ENCODE measurements at places on chromosomes 5 and 9. TPM values are rescaled to one million over a fixed set of nuclear protein-coding genes. Genes with fewer than 3 reads are reported as not detected.

- DNase-seq = no peak
- H3K36me3 ChIP-seq = peaks cover 26% of the 10 kb centered on the region
- 0 out of 2 replicates have a peak, but pooled peaks cover 3% of the 10 kb centered on the region for H3K4me1 ChIP-seq
- H3K27ac ChIP-seq = no peak overlapping the region
- no peak overlapping the region for H3K4me3 ChIP-seq
- H3K27me3 ChIP-seq = 0 out of 2 replicates have a peak, but pooled peaks cover 6% of the 10 kb centered on the region
These were observed 3.1 kb downstream of the TMED9 start for GRCh38 chr5:177595026-177595585.

DNA sequence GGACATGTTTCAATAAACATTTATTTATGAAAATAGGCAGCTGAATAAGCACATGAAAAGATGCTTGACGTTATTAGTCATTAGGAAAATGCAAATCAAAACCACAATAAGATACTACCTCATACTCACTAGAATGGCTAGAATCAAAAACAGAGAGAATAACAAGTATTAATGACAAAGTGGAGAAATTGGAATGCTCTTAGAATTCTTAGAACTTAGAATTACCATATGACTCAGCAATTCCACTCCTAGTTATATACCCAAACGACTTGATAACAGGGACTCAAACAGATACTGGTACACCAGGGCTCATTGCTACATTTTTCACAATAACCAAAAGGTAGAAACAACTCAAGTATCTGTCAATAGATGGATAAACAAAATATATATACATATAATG is 15.1 kb upstream of the TRIM36 start:
- H3K4me3 ChIP-seq = no peak overlapping the region
- H3K4me1 ChIP-seq = no peaks in the 10 kb centered on the region
- DNase-seq = no peak

DNA sequence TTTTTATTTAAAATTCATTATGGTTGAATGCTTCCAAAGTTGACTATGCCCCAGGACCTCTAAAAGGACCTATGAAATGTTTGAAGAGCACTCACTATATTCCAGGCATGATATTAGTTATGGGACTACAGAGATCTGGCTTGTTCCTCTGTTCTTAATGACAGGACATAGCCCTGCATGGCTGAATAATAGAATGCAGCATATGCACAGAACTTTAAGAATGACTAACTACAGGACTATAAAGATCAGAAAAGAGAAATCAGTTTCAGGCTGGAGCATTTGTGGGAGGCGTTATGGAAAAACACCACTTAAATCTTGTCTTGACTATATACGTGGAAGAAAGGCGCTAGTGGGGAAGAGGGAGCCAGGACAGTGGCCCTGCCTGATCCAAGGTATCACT is 239.2 kb downstream of the DOCK8 start:
- no peak overlapping the region for H3K27ac ChIP-seq
- DNase-seq = no peak
- peaks cover 11% of the 10 kb centered on the region for H3K4me1 ChIP-seq
- no peak overlapping the region for H3K4me3 ChIP-seq

GRCh38 chr9:111945216-111945615 is 48.6 kb downstream of the UGCG start:
- no peaks in the 10 kb centered on the region for H3K27me3 ChIP-seq
- no peak overlapping the region for H3K4me3 ChIP-seq
- no peak for DNase-seq
- no peak overlapping the region for H3K27ac ChIP-seq

- no peaks in the 10 kb centered on the region for H3K27me3 ChIP-seq
- H3K36me3 ChIP-seq = no peaks in the 10 kb centered on the region
- no peak for DNase-seq
- no peak overlapping the region for H3K4me3 ChIP-seq
These were observed 800.8 kb upstream of the TYRP1 start for GRCh38 chr9:11892401-11892800.

DNA sequence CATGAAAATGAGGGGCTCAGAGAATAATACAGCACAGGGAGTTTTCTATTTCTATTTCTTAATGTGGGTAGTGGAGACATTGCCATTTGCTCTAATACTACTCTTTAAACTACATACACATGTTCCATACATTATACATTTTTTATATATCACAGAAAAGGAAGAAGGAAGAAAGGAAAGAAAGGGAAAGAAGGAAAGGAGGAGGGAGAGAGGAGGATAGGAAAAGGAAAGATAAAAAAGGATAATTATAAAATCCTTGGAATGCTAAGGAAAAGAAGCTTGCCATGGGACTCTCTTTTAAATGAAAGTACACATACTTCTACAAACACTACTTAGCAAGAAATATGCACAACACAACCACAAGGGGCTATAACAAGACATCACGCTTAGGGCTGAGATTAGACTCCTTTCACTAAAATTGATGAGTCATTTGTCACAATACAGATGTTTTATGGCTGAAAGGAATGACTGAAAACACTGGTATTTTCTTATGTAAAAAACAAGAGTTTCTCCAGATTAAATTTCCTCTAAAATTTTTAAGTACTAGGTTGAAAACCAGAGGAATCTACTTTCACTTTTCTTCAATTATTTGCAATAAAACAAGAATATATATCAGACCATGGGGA is 219.8 kb downstream of the ARL15 start:
- no peaks in the 10 kb centered on the region for H3K27me3 ChIP-seq
- no peaks in the 10 kb centered on the region for H3K36me3 ChIP-seq
- DNase-seq = peak; percentile 15
- no peak overlapping the region for H3K4me3 ChIP-seq

- H3K4me1 ChIP-seq = no peaks in the 10 kb centered on the region
- no peaks in the 10 kb centered on the region for H3K36me3 ChIP-seq
- H3K4me3 ChIP-seq = no peak overlapping the region
- H3K27ac ChIP-seq = no peak overlapping the region
- DNase-seq = no peak
- H3K27me3 ChIP-seq = no peaks in the 10 kb centered on the region
These were observed 286.7 kb downstream of the TLE4 start for GRCh38 chr9:79858508-79858907.

DNA sequence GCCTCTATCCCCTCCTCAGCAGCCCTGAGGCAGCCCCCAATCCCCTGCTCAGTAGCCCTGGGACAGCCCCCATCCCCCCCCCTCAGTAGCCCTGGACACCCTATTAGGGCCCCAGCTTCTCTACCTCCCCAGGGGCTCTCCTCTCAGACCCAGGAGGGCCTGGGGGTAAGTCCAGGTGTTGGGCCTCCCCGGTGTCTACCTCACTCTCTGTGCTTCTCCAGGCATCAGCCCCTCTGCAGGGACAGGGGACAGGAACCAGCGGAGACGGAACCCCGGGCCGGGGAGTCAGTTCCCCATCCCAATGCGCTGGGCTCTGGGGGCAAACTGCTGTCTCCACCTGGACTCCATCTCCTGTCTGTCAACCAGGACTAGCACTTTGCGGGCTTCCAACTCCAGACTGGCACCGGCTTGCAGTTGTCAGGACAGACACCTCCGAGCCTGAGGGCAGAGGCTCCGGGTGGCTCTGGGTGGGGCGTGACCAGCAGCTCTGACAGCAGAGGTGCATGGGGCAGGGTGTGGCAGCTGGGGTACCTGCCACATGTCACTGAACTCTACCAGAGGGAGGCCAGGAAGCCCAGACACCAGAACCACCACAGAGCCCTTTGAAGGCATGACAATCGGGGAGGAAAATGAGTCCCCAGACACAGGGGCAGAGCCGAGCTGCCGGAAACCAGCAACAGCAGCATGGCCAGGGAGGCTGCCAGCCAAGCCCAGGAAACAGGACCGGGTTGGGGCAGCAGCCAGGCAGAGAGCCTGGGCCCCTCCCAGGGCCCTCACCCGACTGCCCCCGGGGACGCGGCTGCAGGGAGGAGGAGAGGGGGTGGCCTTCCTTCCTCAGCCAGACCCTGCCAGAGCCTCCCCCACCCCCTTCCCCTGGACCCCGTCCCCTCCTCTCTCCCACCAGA is 17.7 kb upstream of the UBAC1 start:
- H3K27me3 ChIP-seq = no peaks in the 10 kb centered on the region
- H3K27ac ChIP-seq = no peak overlapping the region
- H3K4me3 ChIP-seq = no peak overlapping the region
- no peaks in the 10 kb centered on the region for H3K36me3 ChIP-seq
- no peaks in the 10 kb centered on the region for H3K4me1 ChIP-seq

DNA sequence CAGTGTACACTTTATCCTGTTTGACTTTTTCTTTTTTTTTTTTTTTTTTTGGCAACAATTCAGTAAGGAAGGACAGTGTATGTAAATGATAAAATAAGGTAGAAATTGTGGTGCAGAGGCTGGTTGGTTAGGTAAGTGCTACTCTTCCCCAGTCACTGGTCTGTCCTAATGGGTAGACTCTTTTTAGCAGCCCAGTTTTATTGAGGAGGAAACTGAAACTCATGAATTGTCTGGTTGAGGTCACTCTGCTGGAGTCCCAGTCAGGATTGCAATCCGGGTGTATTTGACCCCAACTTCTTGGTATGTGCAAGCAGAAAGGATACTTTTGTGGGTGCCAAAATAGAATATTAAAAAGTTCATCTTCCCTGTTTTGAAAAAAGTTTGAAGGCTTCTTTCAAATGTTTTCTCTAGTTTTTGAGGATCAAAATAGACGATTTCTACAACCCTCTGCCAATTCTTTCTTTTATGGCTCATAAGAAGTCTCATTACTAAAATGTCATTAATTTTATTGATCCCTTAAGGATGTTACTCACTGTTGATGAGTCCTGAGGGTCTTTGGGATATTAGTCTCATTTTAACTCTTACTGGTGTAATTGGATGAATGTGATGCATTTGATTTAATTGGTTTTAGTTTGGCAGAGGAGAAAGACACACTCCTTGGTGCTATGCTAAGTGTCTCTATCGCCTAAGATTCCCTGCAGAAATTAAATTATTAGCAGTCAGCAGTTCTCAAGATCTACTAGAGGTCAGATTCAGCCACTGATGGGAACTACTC is 171.9 kb downstream of the KDM4C start:
- no peaks in the 10 kb centered on the region for H3K27me3 ChIP-seq
- no peaks in the 10 kb centered on the region for H3K36me3 ChIP-seq
- H3K27ac ChIP-seq = no peak overlapping the region
- no peak overlapping the region for H3K4me3 ChIP-seq
- H3K4me1 ChIP-seq = peaks cover 16% of the 10 kb centered on the region

DNA sequence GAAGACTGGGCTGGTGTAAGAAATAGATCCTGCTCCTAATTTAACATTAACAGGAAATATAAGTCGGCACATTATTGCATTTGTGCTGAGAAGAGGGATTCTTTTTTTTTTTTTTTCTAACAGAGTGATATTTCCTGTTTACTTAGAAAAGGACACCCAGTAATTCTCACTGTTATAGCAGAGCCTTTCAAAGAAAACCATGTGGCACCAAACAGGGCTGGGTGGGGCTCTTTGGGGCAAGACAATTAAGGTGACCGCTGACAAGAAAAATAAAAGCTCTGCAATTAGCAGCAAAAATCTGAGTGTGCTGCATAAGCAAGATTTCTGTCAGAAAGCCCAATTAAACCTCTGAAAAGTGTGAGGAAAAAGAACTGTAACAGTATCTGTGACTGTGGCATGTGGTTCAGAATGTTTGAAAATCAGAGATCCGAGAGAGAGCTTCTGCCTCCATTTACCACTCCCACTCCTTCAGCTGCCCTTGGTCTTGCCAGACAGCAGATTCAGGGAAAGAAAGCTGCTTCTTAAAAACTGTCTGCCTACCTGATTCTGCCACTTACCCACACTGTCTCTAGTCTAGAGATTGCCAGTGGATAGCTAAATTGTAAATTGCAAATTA is 77.1 kb upstream of the IQGAP2 start:
- no peak for DNase-seq
- H3K36me3 ChIP-seq = no peaks in the 10 kb centered on the region
- H3K27me3 ChIP-seq = peaks cover 8% of the 10 kb centered on the region

GRCh38 chr5:6596388-6596787 is 36.5 kb downstream of the NSUN2 start:
- H3K27me3 ChIP-seq = no peaks in the 10 kb centered on the region
- H3K4me3 ChIP-seq = no peak overlapping the region
- no peaks in the 10 kb centered on the region for H3K4me1 ChIP-seq
- DNase-seq = no peak

DNA sequence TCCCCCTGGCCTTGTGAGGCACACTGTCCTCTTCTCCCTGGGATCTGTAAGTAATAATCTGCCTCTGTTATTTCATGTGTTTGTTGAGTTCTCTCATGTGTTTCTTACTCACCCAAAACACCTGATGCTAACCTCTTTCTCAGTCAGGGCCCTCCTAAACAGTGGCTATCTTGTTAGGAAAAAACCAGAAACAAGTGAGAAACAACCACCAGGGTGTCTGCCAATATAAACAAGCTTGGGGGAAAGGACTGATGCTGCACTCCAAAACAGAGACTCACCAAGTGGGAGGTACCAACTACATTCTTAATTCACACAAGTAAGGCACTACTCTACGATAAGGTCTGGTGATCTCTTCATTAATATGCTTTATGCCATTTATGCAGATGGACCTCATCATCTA is 564.4 kb downstream of the SEMA5A start:
- no peaks in the 10 kb centered on the region for H3K36me3 ChIP-seq
- no peaks in the 10 kb centered on the region for H3K27me3 ChIP-seq
- no peak overlapping the region for H3K27ac ChIP-seq
- H3K4me1 ChIP-seq = no peaks in the 10 kb centered on the region

DNA sequence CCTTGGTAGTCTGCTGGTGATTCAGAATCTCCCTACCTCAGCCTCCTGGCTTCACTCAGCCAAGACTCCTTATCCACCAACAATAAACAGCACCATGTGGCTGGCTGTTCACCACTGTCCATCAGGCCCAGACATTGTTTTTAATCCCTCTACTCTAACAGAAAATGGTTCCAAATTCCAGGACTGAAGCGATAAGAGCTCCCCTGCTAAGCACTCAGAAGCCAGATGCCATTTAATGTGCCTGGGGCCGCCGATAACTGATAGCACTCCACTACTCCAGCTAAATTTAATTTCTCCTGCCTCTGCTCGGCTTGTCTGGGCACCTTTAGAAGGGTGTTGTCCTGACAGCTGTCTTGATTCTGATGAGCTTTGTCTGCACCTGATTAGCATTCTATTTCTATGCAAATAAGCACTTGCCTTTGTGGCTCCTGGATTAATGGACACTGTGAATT is 47.1 kb downstream of the ZNF622 start:
- H3K27me3 ChIP-seq = no peaks in the 10 kb centered on the region
- no peaks in the 10 kb centered on the region for H3K4me1 ChIP-seq
- no peak for DNase-seq

CORO2A gene
- total RNA-seq = 5.7 TPM

UBLCP1 gene
- 32.9 TPM for total RNA-seq

SAXO1 gene
- total RNA-seq = not detected

ABO gene
- 1.2 TPM for total RNA-seq

BARHL1 gene
- not detected for total RNA-seq

ADGRD2 gene
- not detected for total RNA-seq

FAM240B gene
- not detected for total RNA-seq
